WTC11 (cell line): ENCODE measurements at places on chromosomes 12 and 14. TPM values are rescaled to one million over a fixed set of nuclear protein-coding genes. Genes with fewer than 3 reads are reported as not detected.

- no peak for DNase-seq
- no peaks in the 10 kb centered on the region for H3K36me3 ChIP-seq
- no peak overlapping the region for H3K4me3 ChIP-seq
- H3K27me3 ChIP-seq: no peaks in the 10 kb centered on the region; the same call in 1 of the 2 replicates
- no peak overlapping the region for H3K27ac ChIP-seq
Measured at GRCh38 chr12:10167599-10167998, 4.3 kb downstream of the OLR1 start.

DNA sequence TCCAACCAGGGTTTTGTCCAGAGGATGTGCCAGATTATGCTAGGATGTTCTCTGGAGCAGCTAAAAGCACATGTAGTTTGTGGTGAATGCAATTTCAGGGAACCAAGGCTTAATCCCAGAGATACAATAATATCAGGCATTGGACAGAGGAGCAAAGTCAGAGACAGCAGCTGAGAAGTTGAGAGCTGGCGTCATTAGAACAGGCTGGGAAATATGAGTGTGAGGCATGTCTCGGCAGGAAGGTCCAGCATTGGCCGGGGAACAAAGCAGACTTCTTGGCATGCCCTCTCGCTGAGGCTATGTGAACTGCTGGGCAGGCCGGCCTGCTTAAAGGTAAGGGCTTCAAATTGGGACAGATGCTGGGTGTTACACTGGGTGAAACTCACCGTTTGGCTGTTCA lies 125.4 kb downstream of the CAND1 start:
- no peak for DNase-seq
- H3K27me3 ChIP-seq: no peaks in the 10 kb centered on the region
- H3K27ac ChIP-seq: no peak overlapping the region

DNA sequence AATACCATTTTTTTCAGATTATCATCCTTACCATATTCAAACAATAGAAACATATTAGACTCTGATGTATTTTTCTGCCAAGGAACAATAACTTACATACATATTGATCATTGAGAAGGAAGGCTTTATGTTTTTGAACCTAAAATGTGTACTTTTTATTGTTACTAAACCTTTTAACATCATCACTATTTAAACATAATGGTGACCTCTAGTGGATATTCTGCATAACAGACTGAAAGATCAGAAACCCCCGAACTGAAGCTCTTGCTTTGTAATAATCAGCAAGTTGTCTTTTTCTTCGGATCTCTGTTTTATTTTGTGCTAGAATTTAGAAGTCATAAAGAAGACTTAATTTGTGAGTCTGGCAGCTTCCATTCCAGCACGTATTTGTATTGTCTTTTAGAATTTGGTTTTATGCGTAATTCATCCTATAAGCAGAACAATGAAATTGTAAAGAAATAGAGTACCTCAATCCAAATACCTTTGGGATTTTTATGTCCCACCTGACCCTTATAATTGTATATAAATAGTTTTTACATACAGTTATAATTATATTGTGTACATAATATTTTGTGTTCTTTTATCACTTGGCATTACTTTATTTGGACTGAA lies 125.9 kb upstream of the ATF1 start:
- peak overlapping the region; percentile 47; the same call in 1 of the 2 replicates for H3K27ac ChIP-seq
- H3K4me3 ChIP-seq: no peak overlapping the region
- no peak for DNase-seq
- H3K27me3 ChIP-seq: no peaks in the 10 kb centered on the region
- peaks cover 26% of the 10 kb centered on the region for H3K4me1 ChIP-seq
- peaks cover 15% of the 10 kb centered on the region for H3K36me3 ChIP-seq

The CAPS2 gene
- total RNA-seq: 4.2 to 6.3 TPM (median 5.1 TPM) in 3 replicates

GRCh38 chr12:128594521-128594920 lies 229.2 kb downstream of the SLC15A4 start:
- H3K4me3 ChIP-seq: no peak overlapping the region
- DNase-seq: no peak
- no peak overlapping the region for H3K27ac ChIP-seq
- H3K27me3 ChIP-seq: peaks cover 17% of the 10 kb centered on the region

GRCh38 chr14:103688906-103689902 lies 26.0 kb downstream of the XRCC3 start:
- H3K27ac ChIP-seq: peak overlapping the region; percentile 89
- H3K27me3 ChIP-seq: no peaks in the 10 kb centered on the region
- H3K36me3 ChIP-seq: peaks cover 35% of the 10 kb centered on the region
- no peaks in the 10 kb centered on the region; the same call in 1 of the 2 replicates for H3K4me1 ChIP-seq
- no peak overlapping the region for H3K4me3 ChIP-seq
